ENCODE measurements at places on chromosomes 2 and 18.

GRCh38 chr2:223822818-223823217 lies 14.6 kb downstream of the AP1S3 start:
- DNase-seq, result no peak

DNA sequence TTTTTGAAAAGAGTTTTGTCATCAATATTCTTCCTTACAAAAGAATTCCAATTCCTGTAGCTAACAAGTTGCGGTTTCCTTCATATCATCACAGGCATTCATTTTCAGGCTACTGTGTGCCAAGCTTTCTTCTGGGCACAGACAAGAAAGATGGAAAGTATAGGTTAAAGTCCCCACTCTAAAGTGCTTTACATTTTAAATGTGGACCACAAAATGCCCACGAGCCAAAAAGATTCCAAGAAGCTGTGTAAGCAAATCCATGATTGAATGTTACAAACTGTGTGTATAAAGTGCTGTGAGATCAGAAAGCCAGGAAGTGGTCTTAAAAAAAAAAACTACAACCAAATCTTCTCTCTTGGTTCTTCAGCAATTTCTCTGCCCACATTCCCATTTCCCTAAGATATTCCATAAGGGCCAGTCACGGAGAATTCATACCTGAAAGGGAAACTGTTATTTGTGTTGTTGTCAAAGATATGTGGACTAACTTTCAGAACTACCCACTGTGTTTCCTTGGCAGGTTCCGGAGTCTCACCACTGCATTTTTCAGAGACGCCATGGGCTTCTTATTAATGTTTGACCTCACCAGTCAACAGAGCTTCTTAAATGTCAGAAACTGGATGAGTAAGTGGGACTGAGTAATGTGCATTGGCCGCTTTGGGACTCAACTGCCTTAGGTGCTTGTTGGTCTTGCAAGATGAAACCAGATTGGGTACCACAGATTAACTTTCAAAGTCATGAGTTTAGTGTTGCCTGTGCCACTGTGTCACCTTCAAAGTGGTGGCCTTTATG lies 55.7 kb downstream of the RAB27B start:
- no peak for DNase-seq

DNA sequence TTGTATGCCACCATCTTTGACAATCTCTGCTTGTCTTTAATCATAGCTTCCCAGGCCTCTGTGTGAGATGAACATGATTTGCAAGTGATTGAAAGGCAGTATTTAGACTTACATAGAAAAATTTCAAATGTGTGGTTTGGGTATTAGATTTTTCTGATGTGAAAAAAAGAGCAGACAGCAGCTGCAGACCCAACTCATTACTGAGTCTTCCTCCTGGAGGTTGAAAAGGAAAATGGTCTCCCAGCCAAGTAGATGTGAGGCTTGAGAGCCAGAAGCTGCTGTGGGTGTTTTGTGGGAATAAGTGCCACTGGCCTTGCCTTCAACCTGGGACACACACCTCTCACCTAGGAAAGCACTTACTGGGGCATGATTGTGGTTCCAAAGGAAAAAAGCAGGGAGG lies 92.5 kb downstream of the KCTD18 start:
- no peak for DNase-seq

GRCh38 chr2:158760887-158761286 lies 34.2 kb upstream of the DAPL1 start:
- no peak for DNase-seq

GRCh38 chr18:13800505-13801259 lies 23.3 kb upstream of the MC5R start:
- DNase-seq, result no peak

DNA sequence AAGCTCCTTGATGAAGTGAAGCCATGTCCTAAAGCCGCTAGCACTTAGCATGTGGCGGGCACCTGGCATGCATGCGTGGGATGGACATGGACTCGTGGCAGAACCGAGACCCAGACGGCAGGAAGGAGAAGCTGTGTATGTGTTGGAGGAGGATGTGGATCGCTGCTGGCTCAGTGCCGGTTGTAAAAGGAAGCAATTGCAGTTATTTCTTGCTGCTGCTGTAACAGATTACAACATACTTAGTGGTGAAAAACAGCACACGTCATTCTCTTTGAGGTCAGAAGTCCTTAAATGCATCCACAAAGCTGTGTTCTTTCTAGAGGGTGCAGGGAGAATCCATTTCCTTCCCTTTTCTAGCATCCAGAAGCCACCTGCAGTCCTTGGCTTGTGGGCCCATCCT lies 74.6 kb downstream of the AGAP1 start:
- DNase-seq, result no peak

DNA sequence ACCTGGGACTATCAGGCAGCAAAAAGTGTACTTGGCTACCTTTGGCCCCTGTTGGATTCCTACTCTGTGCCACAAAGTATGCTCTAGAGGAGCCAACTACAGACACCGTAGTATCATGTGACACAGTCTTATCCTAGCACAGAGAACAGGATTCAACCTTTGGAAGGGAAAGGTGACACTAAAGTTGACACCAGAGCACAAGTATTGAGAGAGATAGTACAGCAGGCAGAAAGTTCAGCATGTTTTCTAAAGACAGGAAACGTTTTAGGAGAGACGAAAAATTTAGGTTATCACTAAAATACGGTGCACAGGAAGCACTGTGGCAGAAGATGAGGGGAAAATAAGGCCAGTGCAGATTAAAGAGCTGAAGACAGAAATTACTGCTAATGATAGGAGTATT lies 18.6 kb downstream of the SMAD2 start:
- no peak for DNase-seq

DNA sequence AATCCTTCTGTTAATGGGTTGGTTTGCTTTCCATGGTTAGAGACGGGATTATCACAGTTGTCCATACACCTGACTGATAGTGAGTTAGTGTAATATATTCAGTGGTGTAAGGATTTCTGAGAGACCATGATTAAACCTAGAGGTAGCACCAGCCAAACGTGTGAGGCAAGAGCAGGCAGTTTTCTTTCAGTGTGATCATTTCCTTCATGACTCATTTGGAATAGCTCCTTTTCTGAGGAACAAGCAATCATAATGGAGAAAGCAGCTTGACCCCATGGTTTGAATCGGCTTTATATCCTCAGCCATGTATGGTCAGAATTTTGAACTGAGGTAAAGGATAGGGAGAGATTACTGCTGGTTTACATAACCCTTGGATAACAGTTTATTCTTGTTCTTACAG lies 2.9 kb downstream of the MXD1 start:
- DNase-seq, result no peak

- DNase-seq, result no peak
Observed at GRCh38 chr18:60831971-60832370, 459.4 kb upstream of the MC4R start.

DNA sequence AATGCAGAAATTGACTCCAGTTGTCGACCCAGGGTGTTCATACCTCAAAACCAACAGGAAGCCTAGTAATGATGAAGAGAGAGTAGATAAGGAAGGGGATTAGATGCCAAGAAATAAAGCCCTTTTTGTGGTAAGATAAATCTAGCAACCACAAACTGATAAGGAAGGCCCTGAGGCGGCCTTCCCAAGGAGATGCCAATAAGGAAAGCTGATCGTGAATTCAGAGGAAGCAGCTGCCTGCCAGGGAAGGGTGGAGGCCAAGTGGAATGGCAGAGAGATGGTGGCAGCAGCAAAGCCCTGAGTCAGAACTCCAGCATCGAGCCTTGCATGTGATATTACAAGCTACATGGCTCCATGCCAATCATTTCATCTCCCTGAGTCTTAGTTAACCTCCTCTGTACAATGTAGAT lies 126.3 kb downstream of the IRS1 start:
- DNase-seq, result no peak

- DNase-seq, result no peak
Observed at GRCh38 chr18:49548229-49548636, 13.6 kb upstream of the LIPG start.

All from stimulated activated CD8-positive, alpha-beta memory T cell treated with anti-CD3 and anti-CD28 coated beads, Interleukin-4, amount 100 ng/mL, for 1 hour (primary cell).